ENCODE measurements at places on chromosomes 2 and 18. TPM values are rescaled to one million over a fixed set of nuclear protein-coding genes. Genes with fewer than 3 reads are reported as not detected.

DNA sequence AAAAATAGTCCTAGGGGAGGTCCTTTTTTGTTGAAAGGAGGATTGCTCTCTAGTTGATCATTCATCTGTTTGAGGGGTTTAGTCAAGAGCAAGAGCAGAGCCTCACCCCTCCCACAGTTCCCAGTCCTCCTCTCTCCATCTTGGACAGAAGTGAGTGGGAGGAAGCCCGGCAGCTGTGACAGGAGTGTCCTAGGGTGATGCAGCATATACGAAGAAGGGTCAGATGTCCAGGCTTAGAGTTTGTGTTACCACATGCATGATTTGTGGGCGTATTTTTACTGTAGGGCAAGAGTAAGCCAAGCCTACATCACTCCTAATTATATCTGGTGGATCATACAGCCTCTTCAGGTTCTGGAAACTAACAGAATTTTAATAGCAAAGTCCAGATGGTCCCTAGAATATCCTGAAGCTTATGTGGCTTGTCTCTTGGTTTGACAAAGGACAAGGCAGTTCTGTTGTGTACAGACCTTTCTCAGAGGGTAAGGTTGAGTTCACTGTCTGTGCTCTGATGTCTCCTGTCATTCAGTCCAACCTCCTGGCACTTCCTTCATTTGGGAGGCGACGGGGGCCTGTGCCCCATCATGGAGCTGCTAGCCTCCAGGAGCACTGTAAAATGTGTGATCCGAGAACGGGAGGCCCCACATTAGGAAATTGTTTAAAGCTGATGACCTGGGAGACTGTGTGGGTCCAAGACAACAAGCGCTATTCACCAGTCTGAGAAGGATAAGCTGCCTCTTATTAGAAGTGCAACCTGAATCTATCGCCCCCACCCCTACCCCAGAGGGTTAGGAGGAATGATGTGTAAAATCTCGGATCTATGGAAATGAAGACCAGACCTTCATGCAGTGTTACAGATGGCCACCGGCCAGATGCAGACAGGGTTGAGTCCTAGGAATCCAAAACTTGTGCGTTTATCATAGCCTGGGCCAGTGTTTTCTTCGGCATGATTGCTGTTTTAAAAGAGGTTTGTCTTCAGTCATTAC is 6.9 kb downstream of the CEP68 start:
- DNase-seq = no peak

- no peak for DNase-seq
Measured at GRCh38 chr2:54872780-54873179, 149.3 kb downstream of the EML6 start.

- no peak for DNase-seq
Measured at GRCh38 chr2:237876951-237877491, 17.6 kb downstream of the RAMP1 start.

DNA sequence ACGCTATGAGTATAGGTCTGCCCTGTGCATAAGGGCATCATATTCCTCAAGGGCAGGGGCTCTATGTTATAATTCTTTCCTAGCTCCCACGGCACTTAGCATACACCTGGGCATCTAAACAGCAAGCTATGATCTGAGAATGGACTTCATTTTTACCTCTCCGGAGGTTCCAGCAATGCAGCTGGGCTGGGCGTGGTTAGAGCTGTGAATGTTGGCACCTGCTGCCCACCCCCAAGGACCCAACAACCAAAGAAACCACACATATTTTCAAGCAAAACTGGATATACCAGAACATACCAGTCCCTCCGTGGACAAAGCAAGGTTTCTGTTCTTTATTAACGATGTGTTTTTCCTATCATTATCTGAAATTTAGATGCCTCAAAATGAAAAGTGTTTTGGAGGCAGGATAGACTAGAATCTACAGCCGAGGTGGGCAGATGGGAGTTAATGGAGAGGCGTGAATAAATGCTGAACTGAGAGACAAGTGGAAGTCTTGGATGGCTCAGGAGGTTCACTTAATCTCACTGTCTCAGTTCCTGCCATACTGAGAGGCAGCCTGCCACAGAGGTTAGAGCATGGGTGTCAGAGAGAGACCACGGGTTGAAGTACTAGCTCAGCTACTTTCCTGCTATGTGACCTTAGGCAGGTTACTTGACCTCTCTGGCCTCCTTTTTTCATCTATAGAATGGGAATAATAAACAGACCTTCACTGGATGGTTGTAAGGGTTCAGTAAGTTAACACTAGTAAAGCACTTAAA is 186.6 kb upstream of the SMAD2 start:
- DNase-seq = no peak

- DNase-seq = no peak
Measured at GRCh38 chr18:1528964-1529509, 624.4 kb downstream of the ADCYAP1 start.

GRCh38 chr2:43541165-43541564 is 54.7 kb downstream of the THADA start:
- DNase-seq = no peak

DNA sequence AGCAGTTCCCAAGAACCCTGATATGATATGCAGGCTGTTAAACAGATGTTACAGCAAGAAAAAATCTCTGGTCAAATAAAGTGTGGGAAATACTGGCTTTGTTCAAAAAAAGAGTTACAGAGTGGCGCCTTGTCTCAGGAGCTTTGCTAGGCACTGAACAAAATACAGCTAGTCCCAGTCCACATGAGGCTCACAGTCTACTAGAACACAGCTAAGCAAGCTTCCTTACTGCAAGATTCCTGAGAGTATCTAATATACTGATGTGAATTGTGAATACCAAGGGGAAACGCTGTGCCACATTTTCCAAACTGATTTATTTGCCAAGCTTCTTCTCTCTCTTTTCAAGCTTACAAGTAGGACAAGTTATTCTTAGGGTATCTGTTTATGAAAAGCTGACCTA is 188.8 kb upstream of the NABP1 start:
- no peak for DNase-seq

DNA sequence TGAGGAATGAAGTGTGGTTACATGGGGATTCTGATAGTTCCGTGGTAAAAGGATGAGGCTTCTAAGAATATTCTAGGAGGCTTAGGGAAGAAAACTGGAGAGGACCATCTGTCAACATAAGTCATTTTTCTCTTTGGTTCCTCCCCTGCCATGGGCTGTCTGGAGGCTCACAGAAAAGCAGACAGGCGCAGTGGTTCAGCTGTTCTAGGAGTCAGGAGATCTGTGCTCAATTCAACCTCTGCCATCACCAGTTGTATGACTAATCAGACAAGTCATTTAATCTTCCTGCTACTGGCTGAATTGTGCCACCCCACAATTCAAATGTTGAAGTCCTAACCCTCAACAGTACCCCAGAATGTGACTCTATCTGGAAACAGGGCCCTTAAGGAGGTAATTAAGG is 36.4 kb downstream of the ADAM17 start:
- DNase-seq = no peak

DNA sequence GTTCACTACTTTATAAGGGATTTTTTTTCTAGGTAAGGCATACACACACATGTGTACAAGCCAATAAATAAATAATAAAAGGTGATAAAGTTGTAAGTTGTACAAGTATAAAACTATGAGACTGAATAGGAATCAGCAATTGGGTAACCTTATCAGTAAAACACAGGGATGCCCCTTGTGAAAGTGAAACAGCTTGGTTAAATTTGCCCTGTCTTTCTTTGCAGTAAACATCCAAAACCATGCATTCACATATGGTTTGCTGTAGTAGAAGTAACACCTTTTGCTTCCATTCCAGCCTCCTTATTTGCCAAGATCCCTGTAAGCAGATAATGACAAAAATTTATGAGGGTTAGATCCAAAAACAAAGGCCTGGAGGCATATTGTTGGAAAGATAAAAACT is 44.3 kb upstream of the NEUROD1 start:
- no peak for DNase-seq

DNA sequence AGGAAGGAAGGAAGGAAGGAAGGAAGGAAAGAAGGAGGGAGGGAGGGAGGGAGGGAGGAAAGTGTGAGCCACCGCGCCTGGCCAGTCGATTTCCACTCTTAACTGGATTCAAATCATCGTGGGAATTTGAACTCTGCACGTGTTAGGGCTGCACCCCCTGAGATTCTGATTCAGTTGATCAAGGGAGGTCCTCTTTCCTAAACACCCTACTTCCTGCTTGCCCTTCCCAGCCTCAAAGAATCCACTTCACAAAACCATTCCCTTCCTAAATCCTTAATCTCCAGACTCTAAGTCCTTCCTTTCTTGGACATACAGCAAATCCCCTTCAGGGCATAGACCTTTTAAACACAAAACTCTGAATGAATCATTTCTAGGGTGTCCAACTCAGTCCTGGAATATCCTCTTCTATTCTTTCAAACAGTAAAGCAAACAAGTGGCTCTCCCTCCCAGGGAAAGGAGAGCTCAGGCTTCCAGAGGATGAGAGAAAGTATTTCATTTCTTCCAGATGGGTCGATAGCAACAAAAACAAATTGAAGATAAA is 68.2 kb upstream of the MBOAT2 start:
- DNase-seq = no peak

DNA sequence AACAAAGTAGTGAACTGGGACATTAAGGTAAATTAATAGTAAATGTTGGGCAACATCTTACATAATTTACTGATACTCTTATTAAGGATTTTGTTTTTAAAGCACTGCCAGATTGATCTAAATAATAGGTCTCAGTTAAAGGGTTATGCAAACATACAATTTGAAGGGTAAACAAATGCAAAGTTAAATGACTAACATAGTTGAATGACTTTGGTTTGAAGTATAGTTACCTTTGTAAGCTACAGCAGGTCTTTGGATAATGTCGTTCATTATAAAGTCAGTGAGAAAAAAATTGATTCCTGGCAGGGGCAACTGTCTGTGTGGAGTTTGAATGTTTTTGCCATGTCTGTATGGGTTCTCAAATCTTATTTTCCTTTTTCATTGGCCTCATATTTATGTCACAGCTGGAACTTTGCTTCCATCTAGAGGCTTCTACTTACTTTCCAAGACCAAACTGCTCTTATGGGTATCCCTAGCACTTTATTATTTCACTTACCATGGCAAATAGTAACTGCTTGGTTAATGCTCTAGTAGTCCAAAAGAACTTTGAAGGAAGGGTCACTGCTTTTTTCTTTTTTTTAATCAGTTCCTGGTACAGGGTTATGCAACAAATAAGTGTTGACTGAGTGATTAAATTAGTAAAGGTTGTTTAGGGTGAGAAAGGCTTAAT is 107.8 kb downstream of the NBEAL1 start:
- no peak for DNase-seq

- no peak for DNase-seq
Measured at GRCh38 chr18:49166327-49166726, 215.6 kb upstream of the SMAD7 start.

DNA sequence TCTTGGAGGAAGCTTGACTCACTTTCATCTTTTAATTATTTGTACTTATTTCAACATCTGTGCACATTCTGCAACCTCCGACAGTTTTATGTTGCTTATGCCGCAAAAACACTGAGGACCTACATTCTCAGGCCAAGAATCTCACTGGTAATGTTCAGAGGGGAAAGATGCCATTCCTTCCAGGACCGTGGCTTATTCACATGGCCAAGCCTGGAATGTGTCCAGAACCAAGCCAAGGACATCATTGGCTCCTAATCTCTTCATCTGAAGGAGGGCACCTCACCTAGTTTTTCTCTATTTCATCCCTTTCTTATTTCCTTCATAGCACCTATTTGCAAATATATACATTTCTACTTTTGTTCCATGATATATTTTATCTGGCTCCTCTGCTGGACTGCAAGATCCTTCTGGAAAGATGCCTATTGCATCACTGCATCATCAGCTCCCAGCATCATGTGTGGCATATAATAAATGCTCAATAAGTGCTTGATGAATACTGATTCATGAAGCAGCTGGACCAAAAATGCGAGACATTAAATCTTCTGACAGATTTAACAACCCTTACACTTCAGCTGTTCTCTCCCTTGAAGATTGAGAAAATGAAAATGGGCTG is 377.1 kb downstream of the TNS1 start:
- no peak for DNase-seq

- no peak for DNase-seq
Measured at GRCh38 chr2:110780461-110780860, 48.1 kb downstream of the ACOXL start.

DNA sequence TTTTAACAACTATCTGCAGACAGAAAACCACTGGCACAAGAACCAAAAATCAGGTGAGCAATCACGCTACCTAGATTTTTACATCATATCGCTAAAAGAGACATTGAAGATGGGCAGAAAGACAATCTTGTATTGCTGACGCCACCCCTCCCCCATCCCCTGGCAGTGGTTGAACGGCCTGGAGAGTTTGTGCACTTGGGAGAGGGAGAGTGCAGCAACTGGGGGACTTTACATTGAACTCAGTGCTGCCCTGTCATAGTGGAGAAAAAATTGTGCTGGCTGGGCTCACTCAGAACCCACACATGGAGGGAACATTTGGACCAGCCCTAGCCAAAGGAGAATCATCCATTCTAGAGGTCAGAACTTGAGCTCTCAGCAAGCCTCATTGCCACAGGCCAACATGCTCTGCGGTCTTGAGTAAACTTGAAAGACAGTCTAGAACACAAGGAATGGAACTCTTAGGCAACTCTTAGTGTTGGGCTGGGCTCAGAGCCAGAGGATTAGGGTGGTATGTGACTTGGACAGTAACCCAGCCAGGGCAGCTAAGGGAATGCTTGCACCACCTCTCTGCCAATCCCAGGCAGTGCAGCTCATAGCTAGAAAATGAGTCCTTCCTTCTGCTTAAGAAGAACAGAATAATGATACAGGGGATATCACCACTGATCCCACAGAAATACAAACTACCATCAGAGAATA is 220.0 kb upstream of the CYP26B1 start:
- DNase-seq = peak; percentile 81

The KCTD18 gene
- total RNA-seq = 14.0 TPM

The RHBDD1 gene
- 14.0 TPM for total RNA-seq

The TP53I3 gene
- total RNA-seq = 15.5 TPM

The REEP1 gene
- 2.1 TPM for total RNA-seq

The TMEM178A gene
- total RNA-seq = 2.9 TPM

The PROKR1 gene
- total RNA-seq = not detected

The PROC gene
- 0.36 TPM for total RNA-seq

Measured in suprapubic skin (tissue), 4 donors.